ENCODE measurements at places on chromosomes 4 and X.

GRCh38 chrX:12657881-12658280, 133.3 kb upstream of the PRPS2 start:
- no peak for DNase-seq

GRCh38 chrX:129877401-129877800, 28.6 kb upstream of the UTP14A start:
- no peak for DNase-seq

- no peak for DNase-seq
Observed at GRCh38 chr4:7360806-7361205, 73.9 kb downstream of the PSAPL1 start.

GRCh38 chrX:133607419-133608348, 192.4 kb upstream of the GPC4 start:
- no peak for DNase-seq

DNA sequence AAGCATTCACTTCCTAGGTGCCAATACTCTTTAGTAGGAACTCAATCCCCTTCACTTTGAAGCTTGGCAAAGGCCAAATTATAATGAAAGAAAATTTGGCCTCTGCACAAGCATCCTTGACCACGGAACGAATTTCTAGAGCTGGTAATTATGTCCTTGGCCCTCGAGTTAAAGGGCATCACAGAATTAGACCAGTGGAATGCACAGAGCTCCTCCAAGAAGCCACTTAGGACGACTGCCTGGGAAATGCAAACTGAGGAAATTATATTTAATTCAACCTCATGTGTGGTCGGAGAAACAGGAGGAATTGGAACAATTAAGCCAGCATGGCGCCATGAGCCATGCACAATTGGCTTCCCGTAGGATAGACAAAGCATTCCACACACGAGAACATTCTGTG, 59.3 kb downstream of the NLGN4X start:
- DNase-seq = no peak

DNA sequence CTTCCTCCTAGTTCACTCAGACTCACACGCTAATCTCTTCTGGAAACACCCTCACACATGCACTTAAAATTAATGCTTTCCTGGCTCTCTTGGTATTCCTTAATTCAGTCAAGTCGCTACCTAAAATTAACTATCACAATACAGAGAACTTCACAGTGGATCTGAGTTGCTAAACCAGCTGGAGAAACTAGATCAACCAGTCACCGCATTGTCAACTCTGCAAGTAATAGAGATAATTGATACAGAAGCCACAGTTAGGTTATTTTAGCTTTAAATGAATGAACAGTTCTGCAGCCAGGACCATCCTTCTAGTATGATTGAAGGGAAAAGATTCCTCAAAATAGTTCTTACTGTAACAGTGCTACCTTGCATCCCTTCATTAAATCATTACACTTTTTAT, 6.0 kb upstream of the TBC1D9 start:
- DNase-seq = no peak

- no peak for DNase-seq
Observed at GRCh38 chr4:13481569-13481968, 2.6 kb downstream of the RAB28 start.

DNA sequence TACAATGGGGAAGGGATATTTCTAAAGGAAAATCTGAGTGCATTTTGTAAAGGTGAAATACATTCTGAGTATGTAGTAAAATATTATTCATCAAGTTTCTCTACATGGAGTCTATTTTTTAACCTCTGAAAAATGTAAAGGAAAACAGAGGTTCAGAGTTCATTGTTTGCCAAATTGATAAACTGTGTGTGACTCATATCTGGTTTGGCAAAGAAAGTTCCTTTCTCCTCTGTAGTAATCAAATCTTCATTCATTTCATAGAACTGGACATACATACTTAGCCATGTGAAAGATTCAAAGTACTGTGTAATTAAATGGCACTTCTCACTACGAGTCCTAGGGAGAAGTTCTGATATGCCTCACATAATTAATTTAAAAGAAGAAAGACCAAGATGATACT, 61.6 kb downstream of the HPGD start:
- no peak for DNase-seq

DNA sequence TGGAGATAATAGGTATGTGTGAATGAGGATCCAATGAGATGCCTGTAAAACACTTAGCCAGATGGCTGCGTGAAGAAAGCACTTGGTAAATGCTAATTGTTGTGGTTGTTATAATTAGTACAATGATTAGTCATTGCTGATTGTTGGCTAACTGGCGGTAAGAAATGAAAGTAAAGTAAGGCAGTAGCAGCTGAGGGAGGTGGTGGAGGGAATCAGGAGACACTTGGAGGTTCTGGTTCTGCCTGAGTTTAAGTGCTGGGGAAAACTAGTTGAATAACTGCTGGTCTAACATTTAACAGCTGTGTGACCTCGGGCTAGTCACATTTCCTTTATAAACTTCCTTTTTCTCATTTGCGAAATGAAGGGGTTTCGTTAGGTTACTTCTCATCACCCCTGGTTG, 30.9 kb downstream of the CD38 start:
- no peak for DNase-seq

- no peak for DNase-seq
Observed at GRCh38 chrX:153244767-153245166, 65.7 kb downstream of the MAGEA1 start.

DNA sequence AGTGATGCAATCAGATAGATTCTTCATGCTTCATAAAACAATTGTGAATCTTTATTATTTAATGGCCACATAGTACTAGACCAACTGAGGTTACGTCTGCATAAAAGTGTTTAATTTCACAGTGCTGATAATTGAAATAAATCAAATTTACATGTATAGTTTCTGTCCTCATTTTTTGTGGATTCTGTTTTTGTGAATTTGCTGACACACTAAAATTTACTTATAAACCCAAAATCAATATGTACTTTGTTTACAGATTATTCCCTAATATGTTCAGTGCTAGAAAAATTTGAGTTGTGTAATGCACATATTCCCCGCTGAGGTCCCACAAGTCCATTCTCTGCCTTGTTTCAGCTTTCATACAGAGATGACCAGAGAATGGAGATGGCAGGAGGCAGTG, 759.8 kb downstream of the CENPC start:
- DNase-seq = no peak

DNA sequence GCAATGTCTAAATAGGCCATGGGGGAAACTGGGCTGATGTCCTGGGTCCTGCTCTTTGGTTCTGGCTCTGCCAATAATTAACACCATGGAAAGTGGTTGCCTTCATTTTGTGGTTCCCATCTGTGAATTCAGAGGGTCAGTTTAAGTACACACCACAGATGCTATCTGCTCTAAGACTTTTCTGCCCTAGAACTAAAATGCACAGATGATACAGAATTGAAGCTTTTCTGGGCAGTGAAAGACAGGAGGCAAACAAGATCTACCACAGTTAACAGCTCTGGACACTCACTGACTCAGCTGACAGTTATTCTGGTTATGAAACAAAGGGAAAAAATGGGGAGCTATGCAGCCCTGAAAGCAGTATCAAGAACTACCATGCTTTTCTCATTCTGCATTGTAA, 37.3 kb downstream of the APBB2 start:
- no peak for DNase-seq

GRCh38 chr4:152380185-152380584, 155.7 kb downstream of the FBXW7 start:
- DNase-seq = no peak

- DNase-seq = no peak
Observed at GRCh38 chr4:102454268-102454667, 46.9 kb upstream of the NFKB1 start.

- no peak for DNase-seq
Observed at GRCh38 chr4:6889736-6890324, 19.8 kb upstream of the TBC1D14 start.

GRCh38 chrX:109840585-109840984, 107.5 kb upstream of the ACSL4 start:
- DNase-seq = no peak

DNA sequence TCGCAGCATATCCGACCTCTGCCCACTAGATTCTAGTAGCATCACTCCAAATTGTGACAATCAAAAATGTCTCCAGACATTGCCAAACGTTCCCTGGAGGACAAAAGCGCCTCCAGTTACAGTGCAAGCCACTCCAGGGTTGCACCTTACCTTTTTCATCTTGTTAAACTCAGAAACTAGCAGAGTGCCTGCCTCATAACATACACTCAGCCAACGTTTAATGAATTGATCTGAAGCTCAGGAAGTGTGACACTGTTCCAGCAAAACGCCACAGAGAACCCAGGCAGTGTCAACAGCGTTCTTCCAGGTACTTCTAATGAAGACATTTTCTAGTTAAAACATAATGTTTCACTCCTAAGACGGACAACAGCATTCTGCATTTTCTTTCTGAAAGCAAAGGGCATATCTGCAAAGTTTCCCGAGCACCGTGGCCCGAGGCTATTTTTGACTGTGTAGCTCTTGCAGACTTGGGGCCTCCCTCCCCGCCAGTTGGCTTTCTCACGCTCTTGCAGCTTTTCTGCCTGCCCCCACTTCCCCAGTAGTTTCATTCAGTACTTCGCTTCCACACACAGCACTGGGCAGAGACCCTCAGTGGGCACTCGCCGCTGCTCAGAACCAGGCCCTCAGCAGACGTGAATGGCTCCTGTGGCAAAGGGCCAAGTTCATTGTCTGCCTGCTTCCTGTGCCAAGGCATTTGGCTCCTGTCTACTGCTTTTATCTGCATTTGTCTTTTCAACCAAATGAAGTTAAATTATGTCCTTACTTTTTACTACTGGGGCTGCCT, 133.4 kb upstream of the TTC29 start:
- no peak for DNase-seq

DNA sequence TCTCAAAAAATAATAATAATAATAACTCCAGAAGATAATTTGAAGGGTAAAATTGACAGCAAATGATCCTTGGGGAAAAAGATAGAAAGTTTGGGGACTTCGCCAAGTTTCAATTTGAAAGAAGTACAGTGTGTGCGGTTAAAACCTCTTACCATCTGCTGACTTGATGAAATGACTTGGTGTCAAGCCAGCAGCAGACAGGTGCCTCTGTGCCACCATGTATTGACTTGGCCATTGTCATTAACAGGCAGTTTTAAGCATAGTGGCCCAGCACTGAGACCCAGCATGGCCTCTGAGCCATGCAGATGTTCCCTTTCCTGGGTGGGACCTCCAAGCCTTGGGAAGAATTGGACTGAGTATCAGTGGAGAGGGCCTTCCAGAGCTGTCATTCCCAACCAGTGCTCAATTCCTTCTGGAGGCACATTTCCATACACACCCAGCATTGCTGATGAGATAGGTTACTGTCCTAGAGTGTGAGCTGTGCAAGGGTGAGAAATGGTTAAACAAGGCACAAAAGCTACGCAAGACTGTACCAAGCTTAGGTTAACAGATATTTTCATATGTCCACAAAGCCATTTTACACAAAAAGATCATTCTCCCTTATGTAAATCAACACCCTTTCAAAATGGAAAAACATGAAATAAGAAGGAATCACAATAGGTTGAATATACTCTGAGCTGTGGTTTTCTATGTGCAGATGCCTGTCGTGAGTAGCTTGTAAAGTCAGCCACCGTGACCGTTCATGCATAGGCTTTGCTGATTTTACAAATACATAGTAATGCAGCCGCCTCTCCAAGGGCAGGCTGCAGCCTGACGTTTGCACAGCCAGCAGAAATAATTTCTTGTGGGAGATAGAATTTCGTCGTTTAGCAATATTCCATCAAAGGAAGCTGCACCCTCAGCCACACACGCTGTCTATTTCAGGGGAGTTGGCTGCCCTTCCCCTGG, 59.4 kb upstream of the FBXW7 start:
- no peak for DNase-seq

DNA sequence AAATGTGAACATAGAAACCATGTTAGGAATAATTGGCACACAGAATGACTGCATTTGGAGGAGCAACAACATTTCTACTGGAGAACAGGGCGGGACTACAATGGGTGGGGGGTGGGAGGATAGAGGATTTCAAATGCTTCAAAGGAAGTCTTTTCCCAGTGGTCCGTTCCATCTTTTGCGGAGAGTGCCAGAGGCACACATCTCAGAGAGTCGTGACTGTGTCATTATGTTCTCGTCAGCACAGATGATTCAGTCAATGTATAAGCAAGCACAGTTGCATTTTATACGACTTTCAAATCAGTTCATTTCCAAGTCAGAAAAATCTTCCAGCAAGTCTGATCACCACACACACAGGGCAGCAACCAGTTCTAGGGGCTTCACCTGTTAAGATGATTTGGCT, 22.7 kb upstream of the GPR50 start:
- DNase-seq = no peak

DNA sequence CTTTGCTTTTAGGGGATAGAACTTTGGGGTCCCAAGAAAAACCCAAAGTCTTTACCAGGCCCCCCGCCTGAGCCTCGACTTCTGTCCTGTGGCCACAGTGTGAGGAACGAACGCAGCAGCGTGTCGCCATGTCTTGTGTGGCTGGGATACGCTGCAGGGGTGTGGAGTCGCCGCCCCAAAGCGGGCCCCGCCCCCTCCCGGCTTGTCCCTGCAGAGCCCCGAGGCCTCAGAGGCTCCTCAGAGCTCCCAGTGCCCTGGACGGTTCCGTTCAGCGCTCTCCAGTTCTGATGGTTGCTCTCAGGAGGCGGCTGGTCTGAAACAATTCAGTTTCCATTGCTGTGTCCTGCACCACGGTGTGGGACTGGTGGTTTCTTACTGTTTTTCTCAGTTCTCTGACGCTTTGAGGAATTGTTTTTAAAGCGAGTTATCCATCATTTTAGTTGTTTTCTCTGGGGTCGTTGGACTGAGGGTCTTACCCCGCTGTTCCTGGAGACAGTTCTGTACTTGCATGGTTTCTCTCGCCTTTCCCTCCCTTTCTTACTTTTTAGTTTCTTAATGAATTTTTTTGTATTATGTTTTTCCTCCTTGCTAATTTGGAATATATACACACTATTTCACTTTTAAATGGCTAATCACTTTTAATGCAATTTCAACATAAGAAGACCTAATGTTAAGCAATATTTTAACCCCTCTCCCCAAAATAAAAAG, 1.6 kb upstream of the IDUA start:
- DNase-seq = peak; percentile 52

DNA sequence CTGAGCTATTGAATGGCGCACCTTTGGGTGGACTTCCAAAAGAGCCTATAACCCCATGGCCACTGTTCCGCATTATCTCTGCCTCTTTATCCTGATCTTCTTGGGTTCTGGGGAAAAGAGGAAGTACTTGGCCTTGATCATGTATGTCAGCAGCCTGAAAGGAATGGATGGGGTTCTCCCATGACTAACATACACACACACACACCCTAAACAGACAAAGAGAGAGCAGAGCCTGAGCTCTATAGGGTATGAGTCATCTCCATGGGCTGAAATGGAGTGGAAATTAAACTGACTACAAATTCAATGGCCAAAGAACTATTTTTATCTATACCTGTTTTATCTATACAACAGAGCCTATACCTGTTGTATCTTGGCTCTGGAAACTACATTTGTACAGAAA, 141.5 kb upstream of the MTMR8 start:
- no peak for DNase-seq

DNA sequence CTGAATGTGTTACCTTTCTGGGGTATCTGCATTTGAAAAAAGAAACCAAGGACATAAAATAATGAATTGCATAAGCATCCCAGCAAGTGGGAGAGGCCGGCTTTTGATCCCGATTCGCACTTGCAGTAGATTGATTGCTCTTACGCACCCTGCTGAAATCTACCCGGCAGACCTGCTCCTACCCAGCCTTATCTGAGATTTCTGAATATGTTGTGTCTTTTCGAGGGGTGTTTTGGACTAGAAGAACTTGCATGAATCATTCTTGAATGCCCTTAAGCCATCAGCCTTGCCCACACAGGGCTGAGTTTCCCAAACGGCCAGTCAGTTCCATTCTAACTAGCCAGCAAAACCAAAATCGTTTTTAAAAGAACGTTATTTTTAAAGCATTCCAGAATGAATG, 174.4 kb upstream of the BCOR start:
- DNase-seq = no peak

GRCh38 chr4:25770847-25771246, 91.9 kb downstream of the SEL1L3 start:
- no peak for DNase-seq

All from stimulated activated CD4-positive, alpha-beta T cell treated with anti-CD3 and anti-CD28 coated beads, Interleukin-15, amount 100 ng/mL, for 1 hour (primary cell).